GDM1 (cell line): ENCODE measurements at places on chromosomes 4 and X.

DNA sequence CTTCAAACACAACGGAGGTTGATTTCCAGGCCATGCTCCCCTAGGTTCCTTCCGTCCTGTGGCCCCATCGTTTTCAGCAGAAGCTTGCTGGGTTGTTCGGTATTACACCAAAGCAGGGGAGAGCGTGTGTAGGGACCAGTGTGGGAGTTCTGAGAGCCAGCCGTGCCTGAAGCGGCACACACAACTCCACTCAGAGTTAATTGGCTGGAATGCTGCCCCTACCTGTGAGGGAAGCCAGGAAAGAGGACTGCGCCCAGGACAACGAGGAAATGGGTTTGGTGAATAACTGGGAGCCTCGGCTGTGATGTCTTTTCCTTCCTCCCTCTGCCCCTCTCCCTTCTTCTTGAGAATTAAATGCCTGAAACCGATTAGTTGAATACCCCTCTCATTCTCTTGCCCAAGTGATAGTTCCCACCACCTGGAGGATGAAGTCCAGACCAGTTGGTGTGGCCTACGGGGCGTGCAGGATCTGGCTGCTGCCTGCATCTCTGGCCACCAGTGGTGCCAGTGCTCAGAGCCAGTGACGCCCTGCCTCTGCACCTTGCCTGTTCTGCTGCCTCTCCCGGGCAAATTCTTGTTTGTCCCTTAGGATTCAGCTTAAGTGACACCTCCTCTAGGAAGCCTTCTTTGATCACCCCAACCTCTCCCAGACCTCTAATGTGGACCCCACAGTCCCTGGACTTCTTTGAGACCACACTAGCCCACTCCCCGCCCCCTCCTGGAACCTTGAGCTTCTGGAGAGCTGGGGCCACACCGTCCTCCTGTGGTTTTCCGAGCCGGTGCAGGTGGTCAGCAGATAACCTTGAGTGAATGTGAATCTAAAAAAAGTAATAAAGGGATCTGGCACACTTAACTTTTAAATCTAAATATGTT is 33.6 kb downstream of the TBC1D14 start:
- DNase-seq, result no peak

- DNase-seq, result no peak
Observed at GRCh38 chrX:71173440-71173839, 28.8 kb downstream of the NLGN3 start.

GRCh38 chr4:89998469-89999011 is 103.9 kb downstream of the MMRN1 start:
- no peak for DNase-seq

DNA sequence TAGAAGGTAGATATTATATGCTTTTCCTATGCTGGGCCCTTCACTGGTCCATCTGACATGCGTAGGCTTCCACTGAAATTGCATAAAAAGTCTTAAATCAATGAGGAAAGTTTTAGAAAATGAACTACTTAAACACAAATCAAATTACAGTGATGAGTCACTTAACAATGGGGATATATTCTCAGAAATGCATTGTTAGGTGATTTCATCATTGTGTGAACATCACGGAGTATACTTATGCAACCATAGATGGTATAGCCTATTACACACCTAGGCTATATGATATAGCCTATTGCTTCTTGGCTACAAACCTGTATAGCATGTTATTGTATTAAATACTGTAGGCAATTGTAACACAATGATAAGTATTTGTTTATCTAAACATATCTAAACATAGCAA is 10.3 kb downstream of the STAP1 start:
- DNase-seq, result no peak

GRCh38 chrX:52979568-52979967 is 21.2 kb upstream of the FAM156A start:
- DNase-seq, result no peak

GRCh38 chrX:88660836-88661235 is 86.2 kb upstream of the CPXCR1 start:
- no peak for DNase-seq

DNA sequence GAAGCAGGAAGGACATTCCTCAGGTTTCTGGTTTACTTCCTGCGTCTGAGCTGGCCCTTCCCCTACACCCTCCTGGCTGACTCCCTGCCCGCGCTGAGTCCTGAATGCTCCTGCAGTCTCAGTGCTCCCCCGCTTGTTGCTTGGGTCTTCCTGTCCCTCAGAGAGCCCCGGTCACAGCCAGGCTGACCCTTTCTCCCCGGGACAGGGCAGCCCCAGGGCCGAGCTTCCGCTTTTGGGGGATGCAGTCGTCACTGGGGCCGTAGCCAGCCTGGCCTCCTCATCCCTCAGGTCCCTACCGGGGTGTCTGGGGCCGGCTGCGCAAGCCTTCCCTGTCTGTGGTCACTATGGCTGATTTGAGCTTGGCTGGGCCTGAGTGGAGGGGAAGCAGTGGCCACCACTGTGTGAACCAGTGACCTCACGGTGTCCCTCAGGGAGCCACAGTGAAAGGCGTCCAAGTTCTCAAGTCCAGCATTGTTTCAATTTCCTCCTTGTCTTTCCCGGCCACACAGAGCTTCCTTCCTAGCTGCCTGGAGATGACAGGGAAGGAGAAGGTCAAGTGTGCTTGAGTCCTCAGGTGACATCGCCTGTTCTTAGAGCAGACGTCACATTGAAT is 34.1 kb upstream of the ASMTL start:
- DNase-seq, result no peak

GRCh38 chr4:90002441-90003062 is 107.9 kb downstream of the MMRN1 start:
- DNase-seq, result no peak
